ENCODE measurements at places on chromosomes 16 and 17. TPM values are rescaled to one million over a fixed set of nuclear protein-coding genes. Genes with fewer than 3 reads are reported as not detected.

Gene FAM117A
- 8.2 TPM for total RNA-seq

Gene STXBP4
- 3.8 TPM for total RNA-seq

Gene RGS11
- total RNA-seq = 0.38 TPM

Gene ANKS4B
- not detected for total RNA-seq

Gene SOX8
- 0.26 TPM for total RNA-seq

Gene DNAAF8
- 0.13 TPM for total RNA-seq

Gene P2RX5
- total RNA-seq = 0.77 TPM

Gene OR1G1
- not detected for total RNA-seq

Gene KRTAP4-1
- total RNA-seq = not detected

Gene CCL4
- total RNA-seq = not detected

Data from dermis microvascular lymphatic vessel endothelial cell (primary cell).